ENCODE measurements at places on chromosomes 16 and 17.
A peak's percentile ranks its signal among the peaks of the same experiment; 100 is the strongest.

GRCh38 chr17:33072421-33073161 lies 80.9 kb downstream of the SPACA3 start:
- no peak for DNase-seq

DNA sequence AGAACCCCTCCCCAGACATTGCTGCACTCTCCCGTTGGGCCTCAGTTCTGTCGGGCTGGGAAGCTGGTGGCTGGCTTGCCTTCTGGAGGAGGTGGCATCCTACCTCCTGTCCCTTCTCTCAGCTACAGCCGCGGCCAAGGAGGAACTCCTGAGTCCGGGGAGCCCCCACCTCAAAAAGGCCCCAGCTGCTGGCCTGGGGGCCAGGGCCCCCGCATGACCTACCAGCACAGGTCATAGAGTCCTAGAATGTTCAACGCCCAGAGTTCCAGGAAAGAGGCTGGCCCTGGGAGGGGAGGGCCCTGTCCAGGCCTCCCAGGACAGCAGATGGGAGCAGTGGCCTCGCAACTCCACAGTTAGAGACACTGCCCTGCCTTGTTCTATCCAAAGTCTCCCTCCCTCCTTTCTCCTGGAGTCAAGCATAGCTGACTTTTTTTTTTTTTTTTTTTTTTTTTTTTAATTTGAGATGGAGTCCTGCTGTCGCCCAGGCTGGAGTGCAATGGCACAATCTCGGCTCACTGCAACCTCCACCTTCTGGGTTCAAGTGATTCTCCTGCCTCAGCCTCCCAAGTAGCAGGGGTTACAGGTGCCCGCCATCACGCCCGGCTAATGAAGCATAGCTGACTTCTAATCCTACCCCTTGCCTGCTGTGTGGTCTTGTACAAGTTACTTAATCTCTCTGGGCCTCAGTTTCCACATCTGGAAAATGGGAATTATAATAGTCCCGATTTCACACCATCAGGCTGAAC lies 7.1 kb downstream of the CARHSP1 start:
- DNase-seq = no peak

GRCh38 chr16:55479430-55480140 lies 587 bp downstream of the MMP2 start:
- no peak for DNase-seq

DNA sequence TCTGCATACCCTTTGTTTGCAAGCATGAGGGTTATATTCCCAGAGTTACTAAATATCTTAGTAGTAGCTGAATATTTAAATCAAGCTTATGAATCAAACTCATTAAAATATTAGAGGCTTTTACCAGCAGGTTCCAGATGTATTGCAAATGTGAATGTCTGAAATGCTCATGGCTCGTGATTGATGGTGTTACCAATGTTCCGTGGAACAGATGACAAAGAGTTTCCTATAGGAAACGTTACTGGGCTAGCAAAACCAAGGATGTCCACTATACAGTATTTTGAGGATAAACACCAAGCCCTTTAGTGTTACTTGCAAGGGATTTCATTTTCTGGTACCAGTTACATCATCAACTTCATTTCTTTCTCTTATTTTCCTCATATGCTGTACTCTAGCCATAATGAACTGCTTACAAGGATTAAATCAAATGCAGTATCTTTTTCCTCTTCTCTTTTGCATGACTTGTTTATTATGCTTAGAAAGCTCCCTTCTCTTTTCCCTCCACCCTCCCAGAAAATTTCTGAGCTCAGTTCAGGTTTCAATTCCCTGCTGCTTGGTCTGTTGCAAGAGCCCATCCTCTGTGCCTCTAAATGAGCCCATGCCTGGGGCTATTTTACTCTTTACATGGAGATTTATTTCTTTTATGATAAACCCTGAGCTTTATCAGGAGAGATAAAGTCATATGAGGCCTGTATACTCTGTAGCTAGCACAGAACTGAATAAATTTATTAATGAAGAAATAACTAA lies 1537.1 kb upstream of the GOT2 start:
- DNase-seq = no peak

GRCh38 chr16:30666681-30667080 lies 8.4 kb downstream of the FBRS start:
- no peak for DNase-seq

- DNase-seq = no peak
These were observed 798.3 kb downstream of the CDH8 start for GRCh38 chr16:61237884-61238485.

- DNase-seq = peak; percentile 92
These were observed 405 bp upstream of the CBLN1 start for GRCh38 chr16:49281843-49282642.

- no peak for DNase-seq
These were observed 134.7 kb downstream of the USP31 start for GRCh38 chr16:23014592-23014991.

DNA sequence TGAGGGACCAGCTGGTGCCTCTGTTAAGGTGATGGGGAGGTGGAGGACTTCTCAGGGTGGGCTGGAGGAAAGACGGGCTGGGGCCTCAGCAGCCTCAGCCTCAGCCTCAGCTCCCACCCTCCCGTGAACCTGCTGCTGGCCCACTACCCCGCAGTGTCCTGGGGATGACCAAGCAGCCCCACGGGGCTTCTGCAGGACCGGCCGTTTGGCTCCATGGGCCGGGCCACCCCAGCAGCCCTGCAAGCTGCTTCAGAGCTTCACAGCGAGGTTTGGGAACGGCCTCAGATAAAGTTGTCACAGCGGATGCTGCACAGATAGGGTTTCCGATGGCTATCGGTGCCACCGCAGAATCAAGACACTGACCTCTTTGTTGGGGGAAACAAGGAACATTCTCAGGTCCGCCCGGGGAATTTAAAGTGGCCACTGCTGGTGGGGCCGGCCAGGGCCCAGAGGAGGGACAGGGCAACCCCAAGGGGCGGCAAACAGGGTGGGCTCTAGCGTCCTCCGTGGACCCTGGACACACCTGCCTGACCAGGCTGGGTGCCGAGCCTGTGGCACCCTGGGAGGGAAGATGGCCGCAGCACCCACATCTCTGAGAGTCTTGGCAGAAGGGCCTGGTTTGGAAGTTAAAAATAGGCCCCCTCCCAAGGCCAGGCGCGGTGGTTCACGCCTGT lies 47.8 kb upstream of the ZC3H18 start:
- DNase-seq = no peak

All from midbrain (tissue), 1 donor.